ENCODE measurements at places on chromosomes 4 and X.

DNA sequence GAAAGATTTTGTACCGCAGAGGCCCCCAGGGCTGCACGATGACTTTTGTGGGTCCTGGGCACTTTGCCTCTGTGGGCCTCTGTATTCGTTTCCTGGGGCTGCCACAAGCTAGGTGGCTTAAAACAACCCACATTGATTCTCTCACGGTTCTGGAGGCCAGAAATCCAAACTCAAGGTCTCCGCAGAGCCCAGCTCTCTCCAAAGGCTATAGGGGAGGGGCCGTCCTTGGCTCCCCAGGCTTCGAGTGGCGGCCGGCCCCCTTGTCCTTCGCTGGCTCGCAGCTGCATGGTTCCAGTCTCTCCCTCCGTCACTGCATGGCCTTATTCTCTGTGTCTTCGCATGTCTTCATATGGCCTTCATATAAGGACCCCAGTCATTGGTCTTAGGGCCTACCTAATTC lies 241.2 kb downstream of the EVC2 start:
- no peak for DNase-seq

- no peak for DNase-seq
Measured at GRCh38 chr4:1048773-1049590, 37.6 kb downstream of the FGFRL1 start.

- DNase-seq = no peak
Measured at GRCh38 chr4:127479031-127479622, 153.6 kb upstream of the INTU start.

- DNase-seq = no peak
Measured at GRCh38 chr4:72706684-72707083, 137.7 kb upstream of the ADAMTS3 start.

DNA sequence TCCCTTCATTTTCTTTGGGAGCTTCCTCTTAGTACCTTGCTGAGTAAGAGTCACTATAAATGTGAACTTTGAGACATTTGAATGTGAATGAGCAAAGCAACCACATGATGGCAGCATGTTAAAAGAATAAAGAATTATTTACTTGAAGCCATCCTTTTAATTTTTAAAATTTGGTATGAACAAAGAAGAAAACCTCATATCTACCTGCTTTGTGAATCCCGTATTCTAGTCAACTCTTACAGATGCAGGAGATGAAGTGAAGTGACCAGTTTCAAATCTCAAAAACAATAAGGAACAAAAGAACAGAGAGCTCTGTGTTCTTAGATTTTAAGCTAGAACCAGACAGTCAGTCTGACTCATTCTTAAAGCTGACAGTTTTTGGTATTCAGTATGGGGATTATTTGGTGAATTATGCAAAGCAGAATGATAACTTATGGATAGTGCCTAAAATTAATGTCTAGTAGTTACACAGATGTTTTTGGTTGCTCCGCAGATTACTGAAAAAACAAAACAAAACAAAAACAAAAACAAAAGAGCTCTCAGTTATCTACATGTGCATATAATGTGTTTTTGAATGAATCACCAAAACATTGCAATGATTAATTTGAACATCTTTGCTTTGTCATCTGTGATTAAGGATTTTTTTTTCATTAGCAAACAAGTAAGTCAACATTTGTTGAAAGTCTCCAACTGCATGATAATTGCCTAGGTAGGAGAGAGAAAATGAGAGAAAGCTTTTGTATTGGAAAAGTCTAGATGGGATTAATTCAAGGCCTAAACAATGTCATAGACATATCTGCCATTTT lies 48.2 kb upstream of the H2AZ1 start:
- DNase-seq = no peak

GRCh38 chr4:102787944-102788343 lies 27.2 kb upstream of the MANBA start:
- DNase-seq = no peak

GRCh38 chr4:143186212-143186611 lies 1.5 kb downstream of the USP38 start:
- DNase-seq = no peak

GRCh38 chr4:101252721-101253120 lies 94.6 kb downstream of the PPP3CA start:
- no peak for DNase-seq

DNA sequence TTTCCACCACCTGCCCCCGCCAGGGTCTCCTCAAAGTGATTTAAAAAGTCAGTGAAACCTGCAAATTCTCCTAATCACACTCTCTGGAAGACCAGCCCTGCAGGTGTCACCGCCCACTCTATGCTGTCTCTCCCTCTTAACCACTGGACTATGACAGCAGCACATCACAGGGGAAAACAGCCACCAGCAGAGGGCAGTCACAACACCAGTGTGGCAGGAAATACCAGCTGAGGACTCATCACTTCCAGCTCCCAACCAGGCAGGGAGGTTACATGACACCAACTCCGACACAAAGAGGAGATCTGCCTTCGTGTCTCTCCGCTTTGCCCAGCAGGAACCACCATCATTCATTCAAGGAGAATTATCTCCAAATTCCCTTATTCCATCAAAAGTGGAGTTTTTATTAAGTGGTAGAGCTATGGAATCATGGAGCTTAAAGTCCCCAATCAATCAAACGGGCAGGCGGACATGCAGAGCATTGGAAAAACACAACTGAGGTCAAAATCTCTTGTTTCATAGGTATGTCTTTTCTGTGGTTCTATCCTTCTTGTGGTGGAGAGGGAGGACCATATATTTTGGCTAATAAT lies 91.3 kb downstream of the NSUN7 start:
- peak; percentile 34 for DNase-seq

GRCh38 chr4:121705521-121705920 lies 8.7 kb upstream of the ANXA5 start:
- no peak for DNase-seq

- no peak for DNase-seq
Measured at GRCh38 chr4:147597561-147597960, 19.6 kb upstream of the TMEM184C start.

DNA sequence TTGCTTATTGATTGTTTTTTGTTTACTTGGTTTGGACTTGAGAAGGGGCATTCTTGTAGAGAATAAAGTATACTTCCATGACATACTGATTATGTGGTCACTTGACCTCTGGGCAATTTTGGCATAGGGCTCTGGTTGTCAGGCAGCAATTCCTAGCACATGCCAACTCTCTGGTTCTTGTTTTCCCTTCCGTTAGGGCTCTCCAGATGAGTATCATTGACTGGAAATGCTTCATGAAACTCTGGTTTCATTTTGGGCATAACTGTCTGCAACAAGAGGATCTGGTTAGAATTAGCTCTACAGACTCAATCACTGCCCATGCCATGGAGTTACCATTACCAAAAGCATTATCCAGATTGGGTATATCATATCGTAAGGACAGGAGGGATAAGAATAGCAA lies 1057.9 kb downstream of the FAT4 start:
- DNase-seq = no peak

DNA sequence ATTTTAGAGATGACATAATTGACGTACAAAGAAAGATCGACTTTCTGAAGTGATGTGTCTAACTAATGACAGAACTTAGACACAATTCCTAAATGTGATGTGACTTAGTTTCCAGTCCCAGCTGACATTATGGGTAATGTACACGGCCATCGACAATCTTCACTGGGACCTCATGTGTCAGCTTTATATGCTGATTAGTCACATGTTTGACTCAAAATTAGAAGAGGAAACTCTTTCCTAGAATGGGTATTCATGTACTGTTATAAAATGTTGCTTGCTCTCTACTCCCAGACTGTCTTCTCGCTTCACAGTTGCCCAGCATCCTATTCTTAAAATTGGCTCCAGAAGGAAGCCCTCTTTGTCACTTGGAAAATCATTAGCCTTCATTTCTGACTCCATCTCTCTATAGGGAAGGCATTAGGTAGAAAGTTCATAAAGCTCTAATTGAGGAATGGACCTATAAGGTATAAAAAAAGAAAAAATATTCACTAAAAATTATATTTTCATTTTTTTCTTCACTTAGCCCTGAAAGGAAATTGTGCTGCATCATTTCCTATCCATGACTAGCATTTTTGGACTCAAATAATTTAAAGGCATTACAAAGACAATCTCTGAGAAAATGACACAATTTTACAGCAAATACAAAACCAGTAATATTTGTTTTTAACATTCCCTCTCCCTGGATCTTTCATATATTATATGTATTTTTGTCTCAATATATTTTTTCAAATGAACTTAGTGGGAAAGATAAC lies 554.6 kb downstream of the INPP4B start:
- no peak for DNase-seq

- no peak for DNase-seq
Measured at GRCh38 chrX:39823854-39824253, 273.9 kb downstream of the BCOR start.

DNA sequence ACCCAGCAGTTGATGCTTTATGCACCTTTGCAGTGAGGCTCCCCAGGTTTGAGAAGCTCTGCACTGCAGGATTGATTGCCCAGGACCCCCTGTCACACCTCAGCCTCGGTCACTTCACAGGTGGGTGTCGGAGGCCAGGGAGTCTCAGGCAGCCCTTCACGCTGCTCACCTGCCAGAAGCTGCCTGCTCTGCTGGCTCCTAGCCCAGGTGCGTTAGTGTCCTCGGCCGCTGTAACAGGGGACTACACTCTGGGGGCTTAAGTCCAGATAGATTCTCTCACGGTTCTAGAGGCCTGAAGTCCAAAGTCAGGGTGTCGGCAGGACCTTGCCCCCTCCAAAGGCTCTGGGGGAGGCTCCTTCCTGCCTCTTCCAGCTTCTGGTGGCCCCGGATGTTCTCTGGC lies 79.9 kb downstream of the CPZ start:
- DNase-seq = no peak

GRCh38 chr4:26450418-26450817 lies 39.9 kb downstream of the CCKAR start:
- no peak for DNase-seq

DNA sequence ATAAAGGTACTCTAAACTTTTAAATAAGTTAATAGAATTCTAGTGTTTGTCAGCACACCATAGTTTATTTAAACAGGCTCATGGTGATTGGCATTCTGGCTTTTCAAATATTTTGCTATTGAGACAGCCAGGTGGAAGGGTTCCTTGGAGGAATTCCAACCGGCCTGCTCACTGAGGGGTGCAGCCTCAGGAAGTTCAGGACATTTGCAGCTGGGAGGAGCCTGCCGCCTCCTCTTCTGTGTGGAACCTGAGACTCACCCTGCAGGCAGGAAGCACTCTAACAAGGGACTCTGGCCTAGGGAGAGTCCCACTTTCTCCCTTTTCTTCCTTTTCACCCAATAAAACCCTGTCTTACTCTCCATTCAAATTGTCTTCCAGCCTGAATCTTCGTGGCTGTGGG lies 1328.0 kb downstream of the FSTL5 start:
- no peak for DNase-seq

GRCh38 chr4:83250687-83251446 lies 33.7 kb downstream of the COQ2 start:
- DNase-seq = no peak

DNA sequence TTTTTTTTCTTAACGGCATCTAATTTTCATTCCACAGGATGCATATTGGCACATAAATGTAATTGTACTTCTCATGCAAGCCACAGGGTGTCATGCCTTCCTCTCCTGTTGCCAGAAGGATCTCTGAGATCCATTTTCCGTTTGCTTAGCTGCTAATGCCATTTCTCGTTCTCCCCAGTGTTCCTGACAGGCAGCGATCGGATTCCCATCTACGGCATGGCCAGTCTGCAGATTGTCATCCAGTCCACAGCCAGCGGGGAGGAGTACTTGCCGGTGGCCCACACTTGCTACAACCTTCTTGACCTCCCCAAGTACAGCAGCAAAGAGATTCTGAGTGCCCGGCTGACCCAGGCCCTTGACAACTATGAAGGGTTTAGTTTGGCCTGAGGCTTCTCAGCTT lies 8.9 kb upstream of the NAP1L5 start:
- DNase-seq = peak; percentile 37

DNA sequence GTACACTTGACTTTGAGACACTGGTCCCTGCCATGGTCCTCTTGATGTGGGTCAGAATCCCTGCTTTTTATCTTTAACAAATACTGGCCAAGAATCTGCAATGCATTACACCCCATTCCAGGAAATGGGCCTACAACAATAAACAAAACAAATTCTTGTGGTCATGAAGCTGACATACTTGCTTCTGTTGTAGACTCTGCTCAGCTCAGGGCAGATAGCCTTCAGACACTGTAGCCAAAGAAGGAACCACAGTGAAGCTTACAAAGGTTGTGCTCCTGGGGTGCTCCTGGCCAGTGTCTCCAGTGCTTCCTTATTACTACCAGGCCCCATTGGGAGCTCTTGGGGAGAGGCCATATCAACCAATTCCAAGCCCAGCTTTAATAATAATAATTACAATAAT lies 21.8 kb downstream of the KIAA1210 start:
- no peak for DNase-seq

DNA sequence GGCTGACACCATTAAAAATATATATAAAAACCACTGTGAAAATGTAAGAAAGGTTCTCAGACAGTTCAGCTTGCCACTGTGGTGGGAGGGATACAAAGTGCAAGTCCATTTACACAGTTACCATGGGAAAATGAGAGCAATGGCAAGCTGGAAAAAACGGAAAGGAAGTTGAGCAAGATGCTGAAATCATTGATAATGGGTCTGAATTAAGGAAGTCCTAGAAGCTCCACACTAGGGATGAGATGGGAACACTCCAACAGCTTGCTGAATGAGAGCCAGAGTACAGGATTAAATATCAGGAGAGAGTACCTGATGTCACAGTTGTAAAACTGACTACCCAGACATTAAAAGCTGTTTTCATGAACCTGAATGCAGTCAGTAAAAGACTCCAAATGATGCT lies 218.6 kb downstream of the PRDM5 start:
- no peak for DNase-seq

Data from amygdala (tissue), 56 donors.